ENCODE measurements at places on chromosomes 7 and 10.

GRCh38 chr10:18010050-18010449 lies 58.3 kb downstream of the SLC39A12 start:
- no peak for DNase-seq

DNA sequence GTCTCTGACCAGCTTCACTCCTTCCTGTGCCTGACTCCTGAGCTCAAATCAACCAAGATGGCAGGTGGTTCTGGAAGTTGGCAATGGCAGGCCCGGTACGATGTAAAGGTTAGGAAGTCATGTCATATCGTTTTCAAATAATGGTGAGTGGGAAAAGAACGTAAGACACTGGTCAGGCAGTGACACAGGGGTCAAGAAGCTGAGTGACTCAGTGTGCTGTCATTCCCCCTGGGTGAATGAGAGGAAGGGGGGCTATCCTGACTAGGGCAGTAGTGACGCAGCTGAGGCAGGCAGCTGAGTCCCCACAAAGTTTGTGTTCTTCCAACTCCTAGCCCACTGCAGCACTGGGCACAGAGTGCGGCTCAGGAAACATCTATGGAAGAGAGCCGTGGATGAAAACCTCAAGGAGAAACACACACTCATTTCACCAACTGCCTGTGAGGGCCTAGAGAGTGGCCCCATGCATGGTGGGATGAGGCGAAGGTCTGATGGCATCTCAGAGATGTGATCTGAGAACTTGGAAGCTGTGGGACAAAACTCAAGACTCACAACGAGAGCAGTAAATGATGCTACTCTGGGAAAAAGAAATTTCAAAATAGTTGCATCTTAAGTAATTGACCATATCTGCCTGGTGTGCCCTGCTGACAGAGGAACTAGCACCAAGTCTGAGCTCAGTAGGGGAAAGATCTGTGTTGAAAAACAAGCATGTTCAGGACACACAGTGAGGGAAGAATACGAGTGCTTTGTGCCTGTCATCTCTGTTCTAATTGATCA lies 23.2 kb downstream of the CREB3L2 start:
- DNase-seq: no peak

GRCh38 chr10:63210611-63211196 lies 77.6 kb downstream of the NRBF2 start:
- no peak for DNase-seq

DNA sequence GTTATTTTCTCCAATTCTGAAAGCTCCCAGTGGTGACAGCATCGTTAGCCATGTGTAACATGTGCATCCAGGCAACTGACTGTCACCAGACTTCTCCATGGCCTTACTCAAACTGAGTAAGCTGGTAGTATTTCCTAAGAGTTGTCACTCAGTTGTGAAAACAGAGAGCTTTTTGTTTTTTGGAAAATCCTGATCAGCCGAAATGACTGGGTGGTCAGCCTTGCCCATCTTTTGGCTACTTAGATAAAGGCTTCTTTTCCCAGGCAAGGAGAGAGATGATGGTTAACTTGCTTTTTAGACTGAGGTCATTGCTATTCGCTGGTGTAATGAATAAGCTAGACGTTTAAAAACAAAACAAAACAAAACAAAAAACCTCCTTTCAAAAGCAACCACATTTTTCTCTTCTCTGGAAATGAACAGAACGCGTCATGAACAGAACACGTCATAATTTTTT lies 159.5 kb upstream of the KLF14 start:
- no peak for DNase-seq

GRCh38 chr10:101032637-101033224 lies 1.7 kb downstream of the SFXN3 start:
- peak; percentile 61 for DNase-seq

DNA sequence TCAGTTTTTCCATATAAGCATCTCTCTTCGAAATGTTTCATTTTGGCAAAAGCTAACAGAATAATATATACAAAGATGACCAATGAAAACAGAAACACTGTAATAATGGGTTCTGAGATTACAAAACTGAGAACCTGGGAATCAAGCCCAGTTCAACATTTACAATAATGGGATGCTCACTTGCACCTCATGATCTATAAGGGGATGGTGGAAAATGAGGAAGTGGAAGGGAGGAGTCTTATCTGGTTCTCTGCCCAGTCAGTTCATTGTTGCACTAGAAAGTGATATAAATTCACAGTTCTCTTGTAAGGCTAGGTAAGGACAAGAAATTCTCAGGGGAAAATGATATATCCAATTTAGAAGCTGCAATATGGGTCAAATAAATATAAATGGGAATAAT lies 31.7 kb upstream of the RHOBTB1 start:
- DNase-seq: no peak

- DNase-seq: no peak
These were observed 78.7 kb downstream of the FEZF1 start for GRCh38 chr7:122225874-122226273.

DNA sequence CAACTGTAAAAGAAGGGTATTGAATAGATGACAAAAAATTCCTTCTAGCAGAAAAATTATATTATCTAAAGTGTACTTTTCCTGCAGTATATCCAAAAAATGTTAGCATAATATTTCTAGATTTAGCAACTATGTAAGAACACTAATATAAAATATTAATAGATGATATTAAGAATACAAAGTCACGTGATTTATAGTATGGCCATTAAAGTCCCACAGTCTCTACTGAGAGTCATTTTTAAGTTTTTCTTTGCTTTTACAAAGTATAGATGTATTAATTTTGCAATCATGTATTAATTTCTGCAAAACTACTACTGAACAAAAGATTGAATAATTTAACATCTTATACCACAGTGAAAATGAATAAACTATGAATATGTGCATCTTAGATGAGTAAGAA lies 94.9 kb downstream of the ZWINT start:
- no peak for DNase-seq

DNA sequence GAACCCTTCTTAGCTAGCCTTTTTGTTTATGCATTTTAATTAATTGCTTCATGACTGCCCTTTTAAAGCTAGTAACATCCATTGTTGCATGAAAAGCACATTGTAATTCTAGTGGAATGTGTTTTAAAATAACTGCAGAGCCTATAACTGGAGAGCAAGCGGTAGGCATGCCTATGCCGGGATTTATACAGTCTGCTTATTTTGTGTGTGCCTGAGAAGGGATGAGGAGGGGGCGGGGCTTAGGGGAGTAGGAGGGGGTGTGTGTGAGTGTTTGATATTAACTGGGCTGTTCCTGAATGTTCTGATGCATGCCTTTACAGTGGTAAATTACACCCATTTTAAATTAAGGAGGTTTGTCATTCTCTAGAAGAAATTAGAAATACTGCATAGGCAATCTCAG lies 208.1 kb downstream of the TCF7L2 start:
- DNase-seq: no peak

DNA sequence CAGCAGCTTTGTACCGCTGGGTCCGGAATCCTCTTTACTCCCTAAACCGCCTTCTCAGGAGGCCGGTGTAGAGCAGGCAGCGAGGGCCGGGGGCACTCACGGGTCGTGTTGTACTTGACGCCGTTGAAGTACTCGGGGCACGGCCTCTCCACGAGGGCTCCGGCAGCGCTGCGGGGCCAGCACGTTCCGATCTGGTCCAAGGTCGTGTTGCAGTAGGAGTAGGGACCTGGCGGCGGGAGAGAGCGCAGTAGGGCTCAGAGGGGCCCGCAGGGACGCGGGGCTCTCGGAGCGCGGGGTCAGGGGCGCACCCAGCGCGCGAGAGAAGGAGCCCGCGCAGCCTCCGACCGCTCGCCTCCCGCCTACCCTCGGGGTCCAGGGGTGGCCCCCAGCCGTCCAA lies 443 bp downstream of the CRHR2 start:
- no peak for DNase-seq

- DNase-seq: no peak
These were observed 85.4 kb downstream of the KCNMA1 start for GRCh38 chr10:77552252-77552651.

- no peak for DNase-seq
These were observed 18.4 kb downstream of the FXYD4 start for GRCh38 chr10:43389867-43390266.

GRCh38 chr10:99761365-99761764 lies 21.1 kb upstream of the ABCC2 start:
- no peak for DNase-seq

GRCh38 chr7:79240413-79240812 lies 213.1 kb downstream of the MAGI2 start:
- no peak for DNase-seq

GRCh38 chr10:12271210-12271540 lies 75.2 kb downstream of the CDC123 start:
- no peak for DNase-seq

GRCh38 chr7:43631559-43631958 lies 48.7 kb downstream of the STK17A start:
- peak; percentile 57 for DNase-seq

DNA sequence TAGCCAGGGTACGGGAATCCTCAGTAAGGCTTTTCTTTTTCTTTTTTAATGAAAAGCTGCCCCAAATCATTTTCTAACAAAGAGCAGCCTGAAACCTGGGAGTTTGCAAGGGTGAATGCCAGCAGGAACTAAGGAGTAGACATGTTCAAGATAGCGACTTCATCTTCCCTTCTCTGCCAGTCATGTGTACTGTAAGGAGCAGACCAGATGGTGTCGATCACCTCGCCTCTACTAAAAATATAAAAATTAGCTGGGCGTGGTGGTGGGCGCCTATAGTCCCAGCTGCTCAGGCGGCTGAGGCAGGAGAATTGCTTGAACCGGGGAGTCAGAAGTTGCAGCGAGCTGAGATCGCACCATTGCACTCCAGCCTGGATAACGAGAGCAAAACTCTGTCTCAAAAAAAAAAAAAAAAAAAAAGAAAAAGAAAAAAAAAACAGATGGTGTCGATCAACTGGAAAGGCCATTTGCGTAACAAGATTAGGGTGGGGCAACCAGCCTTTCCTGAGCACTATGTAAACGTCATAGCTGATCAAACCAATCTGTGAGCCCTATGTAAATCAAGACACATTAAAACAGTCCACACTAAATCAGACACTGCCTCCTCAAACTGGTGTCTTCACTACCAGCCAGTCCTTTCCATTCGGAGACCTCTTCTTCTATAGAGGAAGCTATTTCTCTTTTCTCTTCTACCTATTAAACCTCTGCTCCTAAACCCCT lies 33.8 kb downstream of the NOLC1 start:
- DNase-seq: no peak

DNA sequence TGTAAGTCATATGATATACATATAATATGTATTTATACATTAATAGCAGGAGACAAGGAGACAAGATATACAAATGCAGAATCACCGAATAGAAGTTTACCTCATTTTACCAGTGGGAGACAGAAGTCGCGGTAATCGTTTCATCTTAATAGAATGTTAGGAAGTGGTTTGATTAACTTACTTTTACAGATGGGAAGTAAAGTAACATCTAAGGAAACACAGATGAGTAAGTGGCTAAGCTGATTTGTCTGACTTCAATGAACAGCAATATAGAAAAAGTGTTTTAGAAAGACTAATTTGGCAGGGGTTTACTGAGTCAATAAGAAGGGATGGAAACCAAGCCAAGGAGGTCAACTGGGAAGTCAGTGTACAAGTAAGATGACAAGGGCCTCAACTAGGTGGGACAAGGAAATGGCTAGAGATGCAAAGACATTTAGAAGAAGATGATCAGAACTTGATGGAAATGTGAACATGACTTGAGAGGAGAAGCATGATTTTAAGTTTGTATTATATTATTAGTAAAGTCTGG lies 36.2 kb upstream of the FAM133B start:
- DNase-seq: no peak

DNA sequence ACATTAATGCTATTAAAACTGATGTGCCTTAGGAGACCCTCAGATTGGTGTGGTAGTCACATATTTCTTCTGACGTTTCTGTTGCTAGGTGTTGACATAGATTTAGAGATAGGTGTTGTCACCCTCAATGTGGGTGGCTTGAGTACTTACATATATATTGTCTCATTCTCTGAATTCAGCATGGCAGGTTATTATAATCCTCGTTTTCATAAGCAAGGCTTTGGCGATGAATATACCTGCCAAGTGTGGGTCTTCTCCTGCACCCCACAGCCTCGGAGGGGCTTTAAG lies 7.0 kb downstream of the FBH1 start:
- DNase-seq: no peak

DNA sequence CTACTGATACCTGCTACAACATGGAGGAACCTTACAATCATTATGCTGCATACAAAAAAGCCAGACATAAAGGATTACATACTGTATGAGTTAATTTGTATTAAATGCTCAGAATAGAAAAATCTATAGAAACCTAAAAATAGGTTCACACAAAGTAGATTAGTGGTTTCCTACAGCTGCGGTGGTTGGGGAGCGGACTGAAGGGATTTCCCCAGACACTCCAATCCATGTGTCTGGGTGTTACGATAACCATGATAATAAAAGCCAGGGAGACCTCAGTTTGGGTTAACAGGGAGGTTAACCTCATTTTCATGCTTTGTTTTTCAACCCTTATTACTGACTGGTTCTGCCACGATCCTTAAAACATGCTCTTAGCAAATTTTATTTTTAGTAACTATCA lies 355.9 kb downstream of the KCNMA1 start:
- no peak for DNase-seq

GRCh38 chr10:1468811-1469210 lies 268.5 kb downstream of the ADARB2 start:
- no peak for DNase-seq

GRCh38 chr10:31458974-31459373 lies 140.0 kb downstream of the ZEB1 start:
- DNase-seq: no peak

GRCh38 chr7:1809070-1809469 lies 139.0 kb downstream of the ELFN1 start:
- no peak for DNase-seq

DNA sequence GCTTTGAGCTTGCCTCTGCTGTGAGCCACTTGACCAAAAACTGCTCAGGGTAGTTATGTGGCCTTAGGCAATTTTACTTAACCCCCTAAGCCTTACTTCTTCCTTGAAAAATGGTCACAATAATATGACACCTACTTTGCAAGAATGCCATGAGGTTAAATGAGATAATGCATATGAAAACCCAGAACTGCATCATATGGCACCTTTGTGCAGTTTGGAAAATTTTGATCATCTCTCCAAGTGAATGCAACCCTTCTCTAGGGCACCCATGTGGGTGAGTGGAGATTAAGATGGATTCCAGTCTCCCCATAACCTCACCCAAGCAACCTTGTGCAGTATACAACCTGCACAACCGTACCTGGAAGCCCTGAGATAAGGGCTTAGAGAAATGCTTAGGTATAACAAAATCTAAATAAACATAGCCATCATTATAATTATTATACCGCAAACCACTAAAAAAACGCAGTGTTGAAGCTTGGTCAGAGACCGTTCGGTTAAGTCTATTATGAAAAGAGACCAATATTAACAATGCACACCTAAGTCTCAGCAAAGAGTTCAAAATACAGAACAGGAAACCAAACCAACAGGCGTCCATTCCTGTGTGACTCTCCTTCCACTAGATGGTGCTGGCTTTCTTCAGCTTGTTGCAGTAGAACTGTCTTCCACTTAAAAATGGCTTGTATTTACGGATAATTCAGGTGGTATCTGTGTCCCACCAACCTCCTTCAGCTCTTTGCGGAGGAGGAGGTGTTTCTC lies 21.0 kb upstream of the ASB15 start:
- no peak for DNase-seq

GRCh38 chr10:107880185-107880584 lies 715.7 kb upstream of the SORCS1 start:
- DNase-seq: no peak

GRCh38 chr7:49789736-49790135 lies 16.3 kb downstream of the VWC2 start:
- no peak for DNase-seq

All from CD8-positive, alpha-beta T cell (primary cell).